ENCODE measurements at places on chromosomes 6 and 20. TPM values are rescaled to one million over a fixed set of nuclear protein-coding genes. Genes with fewer than 3 reads are reported as not detected.

The GLP1R gene
- total RNA-seq: under 0.01 TPM

DNA sequence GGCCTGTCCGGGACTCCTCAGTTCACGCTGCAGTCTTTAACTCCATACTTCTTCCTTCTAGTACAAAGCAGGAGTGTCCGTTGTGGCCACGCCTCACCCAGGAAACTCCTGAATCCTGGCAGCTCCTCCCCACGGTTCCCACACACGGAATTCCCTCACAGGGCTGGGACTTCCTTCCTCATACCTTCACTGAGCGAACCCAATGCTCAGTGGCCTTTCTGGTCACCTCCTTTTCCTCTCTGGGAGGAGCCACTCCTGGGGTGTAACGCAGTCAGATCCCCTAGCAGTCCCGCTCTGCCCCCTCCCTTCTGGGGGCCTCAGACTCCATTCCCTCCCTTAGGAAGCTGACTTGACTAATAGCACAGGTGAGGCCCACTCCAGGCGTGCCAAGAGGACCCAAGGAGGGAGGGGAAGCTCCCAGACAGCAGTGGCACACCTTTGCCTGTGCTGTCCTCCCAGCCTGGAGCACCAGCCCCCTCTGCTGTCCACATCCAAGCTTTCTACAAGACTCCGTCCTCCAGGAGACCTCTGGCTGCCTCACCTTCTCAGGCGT, at the start of gene SLC52A3:
Gene SLC52A3 (minus strand): TSS at position 75 of the 553 bp plus-strand sequence. CDS start 2,726 bp downstream, outside the sequence.
- DNase-seq: no peak

The BPIFB2 gene
- not detected for total RNA-seq

GRCh38 chr6:100435299-100435698, 29.4 kb downstream of the SIM1 start:
- no peak for DNase-seq

GRCh38 chr20:46851746-46852145, 42.9 kb upstream of the EYA2 start:
- no peak for DNase-seq

DNA sequence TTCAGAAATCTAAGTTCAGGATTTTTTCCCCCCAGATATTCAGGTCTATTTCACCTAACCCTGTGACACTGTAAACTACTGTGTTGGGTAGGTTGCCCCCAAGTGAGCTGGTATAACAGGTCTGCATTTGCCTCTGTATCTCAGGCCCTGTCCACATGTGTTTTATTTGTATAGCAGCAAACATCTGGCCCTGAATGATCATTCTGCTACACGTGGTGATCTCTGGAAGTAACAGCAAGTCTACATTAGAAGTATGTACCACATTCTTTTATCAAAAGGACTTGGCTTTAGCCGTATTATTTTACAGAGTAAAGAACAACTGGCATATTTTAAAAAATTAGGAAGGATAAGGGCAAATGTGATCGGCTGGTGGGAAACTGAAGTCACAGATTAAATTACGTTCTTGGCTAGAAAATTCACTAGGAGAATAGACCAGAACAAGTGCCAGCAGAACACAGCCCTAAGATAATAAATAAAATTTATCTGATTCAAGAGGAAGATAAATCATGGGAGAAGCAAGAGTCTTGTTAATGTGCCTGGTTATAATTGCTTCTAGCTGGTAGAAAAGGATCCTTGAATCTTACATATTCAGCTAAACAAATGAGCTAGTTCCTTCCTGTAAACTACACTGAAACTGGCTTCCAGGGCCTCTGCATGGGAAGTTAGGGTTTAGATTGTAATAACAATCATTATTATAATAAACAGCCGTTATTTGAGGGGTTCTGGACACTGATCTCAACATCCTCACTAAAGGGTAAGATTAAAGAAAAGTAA, 192.1 kb downstream of the SAMD5 start:
- no peak for DNase-seq

- peak; percentile 64 for DNase-seq
Measured at GRCh38 chr20:53579581-53580375, 13.9 kb downstream of the ZNF217 start.

DNA sequence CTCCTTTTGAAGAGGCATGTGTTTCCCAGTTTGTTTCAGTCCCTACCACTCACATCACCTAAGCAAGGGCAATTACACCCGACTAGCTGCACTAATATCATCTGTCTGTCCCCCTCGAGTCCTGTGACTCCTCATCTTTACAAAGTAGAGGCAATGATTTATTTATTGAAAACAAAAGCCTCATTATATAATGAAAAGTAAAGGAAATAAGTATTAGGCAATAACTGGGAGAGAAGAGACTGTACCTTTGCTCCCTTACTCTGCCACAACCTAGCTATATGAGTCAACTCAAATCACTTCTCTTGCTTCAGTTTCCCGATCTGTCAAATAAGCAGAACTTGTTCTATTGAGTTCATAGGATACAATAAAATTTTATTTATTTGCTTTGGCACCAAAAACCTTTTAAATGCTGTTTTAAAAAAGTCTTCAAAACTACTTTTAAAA, 38.9 kb downstream of the CSNK2A1 start:
- no peak for DNase-seq

DNA sequence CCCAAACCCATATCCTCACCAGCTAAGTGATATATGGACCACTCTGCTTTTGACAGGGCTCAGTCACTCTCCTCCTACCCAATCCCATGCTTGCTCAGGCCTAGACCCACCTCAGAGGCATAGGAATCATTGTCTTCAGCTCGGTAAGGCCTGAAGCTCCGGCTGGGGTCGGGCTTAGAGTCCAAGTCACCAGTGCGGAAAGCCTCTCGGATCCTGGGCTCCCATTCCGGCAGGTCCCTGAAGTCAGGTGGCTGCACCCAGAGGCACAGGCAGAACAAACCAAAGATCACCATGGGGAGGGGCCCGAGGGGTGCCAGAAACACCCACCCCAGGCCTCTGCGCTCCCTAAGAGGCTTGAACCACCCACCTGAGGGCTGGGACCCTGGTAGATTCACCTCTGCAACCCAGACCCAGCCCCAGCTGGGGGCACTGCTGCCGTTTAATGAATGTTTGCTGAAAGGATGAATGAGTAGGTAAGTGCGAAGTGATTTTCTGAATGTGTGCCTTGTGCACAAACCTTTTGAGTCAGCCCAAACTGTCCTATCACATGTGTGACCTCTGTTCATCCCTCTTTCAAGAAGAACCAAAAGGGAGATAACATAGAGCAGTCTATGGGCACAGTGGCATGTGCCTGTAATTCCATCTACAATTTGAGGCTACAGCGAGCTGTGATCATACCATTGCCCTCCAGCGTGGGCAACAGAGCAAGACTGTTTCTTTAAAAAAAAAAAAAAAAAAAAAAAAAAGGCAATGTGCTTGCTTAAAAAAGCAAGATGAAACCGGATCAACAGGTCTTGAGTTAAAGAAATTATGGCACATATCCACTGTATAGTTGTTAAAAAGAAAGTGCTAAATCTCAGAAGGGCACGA, 39.3 kb upstream of the DSN1 start:
- no peak for DNase-seq

GRCh38 chr20:17969278-17969883, 563 bp downstream of the MGME1 start:
- DNase-seq: peak; percentile 69

Measured in muscle of leg (tissue), 16 donors.